ENCODE measurements at places on chromosomes 16 and 17. TPM values are rescaled to one million over a fixed set of nuclear protein-coding genes. Genes with fewer than 3 reads are reported as not detected.

Gene STAT3
- total RNA-seq: 353 TPM

Gene ST6GALNAC2
- 5.5 TPM for total RNA-seq

Gene KRTAP3-1
- total RNA-seq: not detected

Gene MINK1
- 60.3 TPM for total RNA-seq

Gene RANGRF
- 20.8 TPM for total RNA-seq

Gene PIK3R5
- 34.5 TPM for total RNA-seq

Gene KIF1C
- total RNA-seq: 213 TPM

Gene MPP3
- total RNA-seq: 22.3 TPM

Gene CEMP1
- total RNA-seq: not detected

Gene ZSCAN10
- not detected for total RNA-seq

Gene KRTAP2-1
- not detected for total RNA-seq

Gene KRTAP9-8
- total RNA-seq: not detected

Gene MED9
- 11.4 TPM for total RNA-seq

Gene QRICH2
- total RNA-seq: 1.3 TPM

Gene NETO2
- 5.3 TPM for total RNA-seq

Gene ABCA9
- 57.5 TPM for total RNA-seq

Gene MT4
- not detected for total RNA-seq

Gene TBC1D3I
- total RNA-seq: 0.19 TPM

Gene TBC1D3E
- not detected for total RNA-seq

Gene PSMC3IP
- 2.2 TPM for total RNA-seq
